ENCODE measurements at places on chromosomes 1 and 21.

DNA sequence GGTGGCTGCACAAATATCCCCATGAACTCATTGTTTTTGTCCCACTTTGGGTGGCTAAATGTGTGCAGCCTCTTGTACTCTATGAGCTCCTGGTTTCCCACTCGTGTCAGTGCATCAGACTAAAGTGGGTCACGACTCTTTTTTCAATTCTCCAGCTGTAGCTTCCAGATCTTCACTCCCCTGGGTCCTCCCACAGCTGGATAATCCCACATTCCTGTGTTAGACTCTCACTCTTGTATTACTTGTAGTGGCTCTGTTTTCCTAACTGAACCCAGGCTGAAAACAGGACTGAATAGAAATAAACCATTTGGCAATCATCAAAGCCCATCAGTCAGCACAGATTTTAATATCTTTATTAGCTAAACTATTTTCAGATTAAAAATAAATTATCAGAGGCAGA is 60.4 kb downstream of the UBE2U start:
- no peak for DNase-seq

GRCh38 chr1:21794656-21795055 is 11.7 kb upstream of the USP48 start:
- no peak for DNase-seq

DNA sequence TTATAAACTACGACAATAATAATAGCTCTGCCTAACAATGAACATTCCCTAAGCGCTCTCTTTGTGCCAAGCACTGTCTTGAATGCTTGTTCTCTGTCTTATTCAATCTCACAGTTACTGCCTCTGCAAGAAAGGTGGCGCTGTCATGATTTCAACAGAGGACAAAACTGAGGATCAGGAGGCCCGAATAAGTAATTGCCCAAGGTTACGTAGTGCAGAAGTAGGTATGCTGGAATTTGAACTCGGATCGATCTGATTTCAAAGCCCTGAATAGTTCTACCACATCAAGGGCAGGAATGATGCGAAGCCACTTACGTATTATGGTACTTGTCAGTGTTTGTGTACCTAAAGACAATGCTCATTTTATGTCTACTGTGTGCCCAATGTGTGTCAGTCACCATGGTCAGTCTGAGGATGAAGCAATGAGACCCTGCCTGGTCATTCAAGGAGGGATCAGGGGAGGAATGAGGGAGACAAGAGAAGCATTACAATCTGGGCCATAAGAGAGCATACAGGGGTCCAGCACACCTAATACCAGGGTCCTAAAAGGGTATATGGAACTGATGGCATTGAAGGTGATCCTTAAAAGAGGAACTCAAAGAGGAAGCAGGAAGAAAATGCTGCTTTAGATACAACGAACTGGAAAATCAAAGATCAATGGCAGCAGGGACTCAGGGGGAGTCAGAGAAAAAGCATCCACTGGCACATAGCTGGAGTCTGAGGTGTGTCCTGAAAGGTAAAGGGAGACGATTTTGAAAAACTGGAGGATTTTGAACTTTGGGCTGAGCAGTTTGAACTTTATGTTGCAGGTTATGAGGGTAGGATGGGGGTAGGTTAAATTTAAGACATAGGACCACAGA is 389.2 kb downstream of the PLPP3 start:
- DNase-seq: peak; percentile 53

- DNase-seq: no peak
Observed at GRCh38 chr21:21481239-21481638, 483.0 kb downstream of the NCAM2 start.

- DNase-seq: no peak
Observed at GRCh38 chr1:54528613-54529012, 19.4 kb upstream of the ACOT11 start.

DNA sequence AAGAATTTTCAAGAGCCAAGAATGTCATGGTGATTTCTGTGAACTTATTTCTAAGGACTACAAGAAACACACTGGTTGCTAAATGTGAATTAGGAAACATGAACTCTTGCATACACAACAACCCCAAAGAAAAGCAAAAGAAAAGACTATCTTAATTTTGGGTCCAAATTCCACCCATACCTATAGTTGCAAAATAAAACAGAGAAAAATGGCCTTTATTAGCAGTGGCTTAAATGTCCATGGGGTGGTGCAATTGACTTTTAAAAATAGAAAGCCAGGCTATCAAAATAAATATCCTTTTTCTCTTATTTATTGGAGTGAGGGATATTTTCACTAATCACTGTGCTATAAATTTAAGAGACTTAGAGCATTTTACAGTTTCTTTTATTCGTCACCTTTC is 80.9 kb upstream of the DPYD start:
- DNase-seq: no peak

Data from eye (tissue), 1 donor.